ENCODE measurements at places on chromosomes 1 and 21. TPM values are rescaled to one million over a fixed set of nuclear protein-coding genes. Genes with fewer than 3 reads are reported as not detected.

Gene CACNA1S
- not detected for total RNA-seq

Gene TCHH
- total RNA-seq, result 0.04 TPM

Gene COL16A1
- 140 TPM for total RNA-seq

Gene KIF26B
- 0.95 TPM for total RNA-seq

Gene LPAR3
- total RNA-seq, result 40.6 TPM

Data from hair follicular keratinocyte (primary cell).